ENCODE measurements at places on chromosomes 12 and 14.

GRCh38 chr12:89468648-89469326, 55.8 kb downstream of the GALNT4 start:
- no peak for DNase-seq

- DNase-seq, result no peak
Measured at GRCh38 chr14:86124328-86124727, 594.4 kb downstream of the FLRT2 start.

DNA sequence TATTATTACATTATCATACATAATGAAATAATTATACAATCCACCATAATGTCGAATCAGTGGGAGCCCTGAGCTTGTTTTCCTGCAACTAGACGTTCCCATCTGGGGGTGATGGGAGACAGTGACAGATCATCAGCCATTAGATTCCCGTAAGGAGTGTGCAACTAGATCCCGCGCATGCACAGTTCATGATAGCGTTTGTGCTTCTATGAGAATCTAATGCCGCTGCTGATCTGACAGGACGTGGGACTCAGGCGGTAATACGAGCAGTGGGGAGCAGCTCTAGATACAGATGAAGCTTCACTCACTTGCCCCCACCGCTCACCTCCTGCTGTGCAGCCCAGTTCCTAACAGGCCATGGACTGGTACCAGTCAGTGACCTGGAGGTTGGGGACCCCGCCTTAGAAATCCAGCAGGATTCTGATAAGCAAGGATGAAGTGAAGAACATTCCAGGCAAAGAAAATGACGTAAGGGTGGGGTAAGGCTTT, 204.6 kb downstream of the ETV6 start:
- no peak for DNase-seq

- DNase-seq, result no peak
Measured at GRCh38 chr12:94621662-94622359, 28.5 kb downstream of the TMCC3 start.

DNA sequence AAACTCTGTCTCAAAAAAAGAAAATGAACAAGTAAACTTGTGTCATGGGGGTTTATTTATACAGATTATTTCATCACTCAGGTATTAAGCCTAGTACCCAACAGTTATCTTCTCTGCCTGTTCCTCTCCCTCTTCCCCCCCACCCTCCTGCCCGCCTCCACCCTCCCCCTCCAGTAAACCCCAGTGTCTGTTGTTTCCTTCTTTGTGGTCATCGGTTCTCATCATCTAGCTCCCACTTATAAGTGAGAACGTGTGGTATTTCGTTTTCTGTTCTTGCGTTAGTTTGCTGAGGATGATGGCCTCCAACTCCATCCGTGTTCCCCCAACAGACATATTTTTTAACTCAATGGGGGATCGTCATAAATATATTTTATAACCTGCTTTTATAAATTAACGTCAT, 12.3 kb downstream of the IL31 start:
- no peak for DNase-seq

DNA sequence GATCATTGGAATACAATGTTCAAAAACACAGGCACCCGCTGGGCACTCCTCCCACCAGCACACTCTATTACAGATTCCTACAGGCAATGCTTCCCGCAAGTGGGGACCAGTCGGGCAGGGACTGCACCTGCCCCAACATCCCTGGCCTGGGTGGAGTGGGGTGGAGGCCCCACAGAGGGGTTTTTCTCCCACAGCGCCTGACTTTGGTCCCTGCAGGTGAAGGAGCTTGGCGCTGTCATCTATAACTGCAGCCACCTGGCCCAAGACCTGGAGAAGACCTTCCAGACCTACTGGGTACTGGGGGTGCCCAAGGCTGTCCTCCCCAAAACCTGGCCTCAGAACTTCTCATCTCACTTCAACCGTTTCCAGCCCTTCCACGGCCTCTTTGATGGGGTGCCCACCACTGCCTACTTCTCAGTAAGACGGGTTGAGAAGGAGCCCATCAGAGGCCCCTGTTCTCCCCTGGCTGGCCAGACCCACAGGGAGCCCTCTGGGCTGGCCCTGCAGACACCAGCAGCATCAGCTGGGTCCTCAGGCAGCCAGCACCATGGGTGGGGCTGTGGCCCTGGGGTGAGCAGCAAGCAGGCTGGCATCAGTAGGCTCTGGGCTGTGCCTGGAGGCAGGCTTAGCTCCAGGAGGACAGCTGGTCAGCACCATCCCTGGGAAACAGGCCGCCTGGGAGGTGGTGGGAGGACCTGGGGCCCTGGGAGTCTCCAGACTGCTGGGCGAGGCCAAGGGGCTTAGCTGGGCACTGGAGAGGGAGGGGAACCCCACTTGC, 6.0 kb downstream of the PLD4 start:
- DNase-seq, result peak; percentile 65
